ENCODE measurements at places on chromosomes 7 and 10. TPM values are rescaled to one million over a fixed set of nuclear protein-coding genes. Genes with fewer than 3 reads are reported as not detected.

Gene AKR1C4
- polyA plus RNA-seq = 0.10 TPM

Gene ZNF212
- polyA plus RNA-seq = 18.8 TPM

- no peak for DNase-seq
Measured at GRCh38 chr7:18538554-18539250, 43.2 kb downstream of the HDAC9 start.

GRCh38 chr10:18414061-18414460 lies 237.3 kb downstream of the NSUN6 start:
- DNase-seq = no peak

- DNase-seq = peak; percentile 68
Measured at GRCh38 chr10:23341004-23341403, 3.6 kb downstream of the C10orf67 start.

DNA sequence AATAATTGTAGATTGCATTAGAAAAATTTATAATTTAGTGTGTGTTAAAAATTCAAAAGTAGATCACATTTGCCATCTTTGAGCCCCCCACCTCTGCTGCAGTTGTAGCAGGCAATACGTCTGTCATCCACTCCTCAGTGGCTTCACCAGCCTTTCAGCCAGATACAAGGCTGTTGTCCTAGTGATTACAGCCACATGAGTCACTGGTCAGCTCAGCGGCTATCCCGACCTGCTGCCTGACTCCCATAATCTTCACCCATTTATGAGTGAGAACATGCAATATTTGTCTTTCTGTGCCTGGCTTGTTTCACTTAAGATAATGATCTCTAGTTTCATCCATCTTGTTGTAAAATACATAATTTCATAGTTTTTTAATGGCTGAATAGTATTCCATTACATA lies 9.2 kb downstream of the OR2A5 start:
- DNase-seq = no peak

- no peak for DNase-seq
Measured at GRCh38 chr10:101561068-101561915, 26.8 kb downstream of the POLL start.

GRCh38 chr7:117230276-117231046 lies 92.4 kb downstream of the WNT2 start:
- no peak for DNase-seq

Gene CCDC6
- 42.9 TPM for polyA plus RNA-seq

DNA sequence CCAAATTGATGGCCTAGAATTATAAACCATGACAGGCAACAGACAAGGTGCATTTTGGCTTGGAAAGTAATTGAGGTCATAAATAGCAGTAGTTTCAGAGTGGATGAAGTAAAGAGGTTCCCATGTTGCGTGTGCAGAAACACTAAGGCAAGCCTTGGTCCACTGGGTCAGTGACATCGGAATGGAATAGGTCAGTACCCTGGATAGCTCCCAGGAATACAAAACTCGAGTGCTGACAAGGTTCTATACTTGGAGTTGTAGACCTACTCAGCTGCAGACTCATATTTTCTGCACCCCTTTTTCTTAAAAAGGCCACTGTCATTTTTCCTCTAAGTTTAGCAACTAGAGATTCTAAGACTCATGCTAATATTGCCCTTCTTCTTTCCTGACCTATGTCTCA lies 132.8 kb downstream of the DYNC1I1 start:
- DNase-seq = peak; percentile 14

DNA sequence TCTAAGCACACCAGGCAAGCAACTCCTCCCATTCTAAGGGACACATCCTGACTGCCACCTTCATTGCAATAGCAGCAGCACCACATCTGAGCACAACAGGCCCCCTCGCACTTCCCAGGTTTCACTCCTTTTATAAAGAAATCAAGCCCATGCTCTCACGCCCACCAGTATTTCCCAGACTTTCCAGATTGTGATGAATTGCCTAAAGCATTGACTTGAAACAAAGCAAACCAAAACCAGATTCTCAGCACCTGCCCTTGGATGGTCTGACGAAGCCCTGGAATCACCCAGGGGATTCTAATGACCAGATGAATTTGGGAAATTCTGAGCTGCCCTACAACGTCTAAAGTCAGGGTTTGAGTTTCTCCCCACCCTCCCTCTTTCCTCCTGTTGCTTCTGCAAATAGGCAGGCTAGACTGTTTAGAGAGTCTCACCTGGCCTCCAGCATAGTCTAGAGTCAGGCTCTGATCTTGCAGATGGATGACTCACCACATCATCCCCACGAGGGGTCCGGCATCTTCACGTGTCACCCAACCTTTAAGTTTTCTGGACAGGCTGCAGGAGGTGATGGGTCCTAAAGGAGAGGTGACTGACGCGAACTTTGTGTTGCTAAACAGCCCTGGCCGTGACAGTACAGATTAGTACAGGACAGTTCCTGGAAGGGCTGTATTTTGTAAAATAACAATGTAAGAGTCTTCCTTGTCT lies 198.0 kb downstream of the SKIDA1 start:
- DNase-seq = no peak

DNA sequence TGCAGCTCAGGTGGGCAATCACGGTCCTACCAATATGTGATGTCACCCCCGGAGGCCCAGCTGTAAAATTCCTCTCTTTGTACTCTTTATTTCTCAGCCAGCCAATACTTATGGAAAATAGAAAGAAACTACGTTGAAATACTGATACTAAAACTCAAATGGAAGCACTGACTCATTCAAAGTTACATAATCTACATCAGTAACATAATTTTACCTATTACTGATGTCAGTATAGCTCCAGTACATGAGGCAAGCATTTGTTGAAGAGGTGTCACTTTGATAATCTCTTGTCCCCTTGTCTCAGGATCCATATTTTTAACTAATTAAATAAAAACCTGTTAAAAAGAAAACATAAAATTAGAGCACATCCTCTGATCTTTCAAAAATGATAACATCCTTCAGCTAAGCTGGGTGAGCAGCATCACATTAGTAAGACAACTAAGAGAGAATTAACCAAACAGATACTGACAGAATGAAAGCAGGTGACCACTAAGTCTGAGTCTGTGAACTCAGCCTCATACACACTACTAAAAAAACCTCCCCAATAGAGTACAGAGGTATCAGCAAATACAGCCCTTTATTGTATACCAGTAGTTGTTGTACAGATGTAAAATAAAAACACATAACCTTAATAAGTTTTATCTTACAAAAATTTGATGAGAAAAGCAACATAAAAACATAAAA lies 17.6 kb downstream of the SLC25A40 start:
- DNase-seq = no peak

GRCh38 chr7:46449743-46450142 lies 528.7 kb upstream of the IGFBP3 start:
- DNase-seq = no peak

DNA sequence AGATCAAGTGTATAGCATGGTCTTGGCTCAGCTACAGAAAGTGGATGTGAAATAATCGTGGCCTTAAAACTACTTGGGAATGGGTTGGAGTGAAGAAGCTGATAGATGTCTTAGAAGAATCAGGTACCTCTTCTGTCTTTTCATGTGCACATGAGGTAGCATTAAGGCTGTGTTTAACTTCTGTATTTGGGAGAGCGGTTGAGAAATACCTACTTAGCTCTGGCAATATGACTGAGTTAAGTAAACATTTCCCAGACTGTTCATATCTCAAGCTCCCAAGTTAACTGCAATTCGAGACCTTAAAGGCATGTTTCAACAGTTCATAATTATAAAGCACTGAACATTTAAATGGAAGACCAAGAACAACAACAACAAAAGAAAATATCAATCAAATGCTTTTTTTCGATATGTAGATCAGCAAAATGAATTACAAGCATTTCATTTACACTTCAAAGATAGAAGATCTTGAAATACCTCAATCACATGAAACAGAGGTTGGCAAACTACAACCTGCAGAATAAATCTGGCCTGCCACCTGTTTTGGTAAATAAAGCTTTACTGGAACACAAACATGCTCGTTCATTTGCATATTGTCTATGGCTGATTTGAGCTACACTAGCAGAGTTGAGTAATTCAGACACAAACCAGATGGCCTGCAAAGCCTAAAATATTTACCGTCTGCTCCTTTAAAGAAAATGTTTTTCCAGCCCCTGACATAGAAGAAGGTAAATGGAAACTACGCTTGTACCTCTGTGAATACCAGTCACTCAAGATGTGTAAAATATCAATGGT lies 337.1 kb upstream of the GLI3 start:
- no peak for DNase-seq

DNA sequence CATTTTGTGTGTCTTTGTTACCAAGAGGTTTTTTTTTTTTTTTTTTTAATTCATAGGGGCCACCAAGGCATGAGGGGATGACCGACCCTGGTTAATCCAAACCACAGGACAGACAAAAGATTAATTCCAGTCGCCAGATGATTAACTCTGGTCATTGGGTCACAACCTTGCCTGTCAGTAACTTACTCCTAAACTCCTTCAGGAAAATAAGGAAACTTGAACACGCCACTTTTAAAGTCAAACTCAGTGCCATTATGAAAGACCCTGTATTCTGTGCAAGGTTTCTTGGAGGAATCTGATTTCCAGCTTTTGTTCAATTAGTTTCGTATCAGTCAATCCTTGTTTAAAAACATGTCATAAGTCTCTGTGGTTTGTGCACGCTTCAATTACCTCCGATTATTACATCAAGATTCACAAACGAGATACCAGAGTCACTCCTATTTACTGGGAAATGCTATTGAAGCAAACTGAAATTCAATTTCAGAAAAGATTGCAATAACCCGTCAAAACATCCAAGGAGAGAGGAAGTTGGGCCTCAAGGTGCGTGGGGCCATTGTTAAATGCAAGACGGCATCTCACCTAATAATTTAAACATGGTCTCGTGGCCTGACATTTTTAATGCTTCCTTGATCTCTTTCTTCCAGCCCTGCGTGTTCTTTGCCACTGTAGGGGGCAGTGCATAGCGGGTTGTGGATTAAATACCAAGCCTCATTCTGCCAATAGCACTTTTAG lies 44.0 kb downstream of the NRP1 start:
- DNase-seq = no peak

Gene TRAPPC14
- 27.1 TPM for polyA plus RNA-seq

- DNase-seq = peak; percentile 68
Measured at GRCh38 chr7:28953633-28954032, 4.5 kb downstream of the TRIL start.

DNA sequence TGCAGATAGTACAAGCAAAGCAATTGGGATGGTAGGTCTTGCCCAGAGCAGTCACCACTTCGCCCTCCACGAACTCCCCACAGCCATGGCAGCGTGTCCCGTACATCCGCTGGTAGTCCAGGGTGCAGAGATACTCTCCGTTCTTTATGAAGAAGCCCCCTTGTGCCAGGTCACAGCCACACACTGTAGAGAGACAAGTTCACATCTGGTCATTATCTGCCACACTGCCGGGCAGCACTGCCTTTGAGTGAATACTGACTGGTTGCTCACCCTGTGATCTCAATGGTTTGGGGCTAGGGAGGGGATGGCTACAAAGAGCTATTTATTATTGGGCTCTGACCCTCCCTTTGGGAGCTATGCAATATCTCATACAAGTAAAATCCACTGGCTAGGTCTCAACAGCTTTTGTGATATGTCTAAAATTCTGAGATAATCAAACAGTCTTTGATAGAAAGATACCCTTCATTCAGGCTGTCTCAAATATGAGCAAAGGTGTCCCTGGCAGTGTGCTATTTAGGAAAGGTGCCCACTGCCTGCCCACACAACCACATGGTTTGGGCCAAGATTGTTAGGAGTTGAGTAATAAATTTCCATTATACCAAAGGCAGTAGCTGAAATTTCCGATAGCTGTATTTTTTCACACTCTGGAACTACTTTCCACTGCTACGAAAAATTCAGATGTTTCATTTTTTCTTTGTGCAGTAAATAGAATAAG lies 82.5 kb downstream of the ABLIM1 start:
- no peak for DNase-seq

GRCh38 chr10:15106352-15107013 lies 9.3 kb downstream of the RPP38 start:
- peak; percentile 70 for DNase-seq

GRCh38 chr10:22570234-22570633 lies 144.1 kb downstream of the PIP4K2A start:
- no peak for DNase-seq

- no peak for DNase-seq
Measured at GRCh38 chr10:55747244-55747643, 613.8 kb downstream of the ZWINT start.

Gene GPR26
- 0.05 TPM for polyA plus RNA-seq

DNA sequence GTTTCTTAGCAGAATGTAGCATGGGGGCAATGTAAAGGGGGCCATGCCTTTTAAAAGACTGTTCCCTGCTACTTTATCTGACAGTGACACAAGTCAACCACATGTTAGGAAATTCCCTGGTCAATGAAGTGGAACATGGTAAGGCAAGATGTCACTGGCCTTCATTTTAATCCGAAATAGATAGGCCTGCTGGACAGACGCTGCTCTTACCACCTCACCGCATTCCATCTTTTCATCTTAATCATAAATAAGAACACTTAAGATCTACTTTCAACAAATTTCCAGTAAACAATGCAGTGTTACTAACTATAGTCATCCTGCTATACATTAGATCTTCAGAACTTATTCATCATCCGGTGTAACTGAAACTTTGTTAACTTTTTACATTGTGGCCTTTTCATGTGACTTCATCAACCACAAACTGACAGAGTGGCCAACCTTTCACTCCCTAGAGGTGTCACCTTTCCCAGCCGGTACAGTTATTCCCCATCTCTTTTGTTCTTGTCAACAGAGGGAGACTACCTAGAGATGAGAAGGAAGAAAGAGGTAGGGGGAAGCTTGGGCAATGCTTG lies 15.6 kb downstream of the ASB4 start:
- peak; percentile 77 for DNase-seq

DNA sequence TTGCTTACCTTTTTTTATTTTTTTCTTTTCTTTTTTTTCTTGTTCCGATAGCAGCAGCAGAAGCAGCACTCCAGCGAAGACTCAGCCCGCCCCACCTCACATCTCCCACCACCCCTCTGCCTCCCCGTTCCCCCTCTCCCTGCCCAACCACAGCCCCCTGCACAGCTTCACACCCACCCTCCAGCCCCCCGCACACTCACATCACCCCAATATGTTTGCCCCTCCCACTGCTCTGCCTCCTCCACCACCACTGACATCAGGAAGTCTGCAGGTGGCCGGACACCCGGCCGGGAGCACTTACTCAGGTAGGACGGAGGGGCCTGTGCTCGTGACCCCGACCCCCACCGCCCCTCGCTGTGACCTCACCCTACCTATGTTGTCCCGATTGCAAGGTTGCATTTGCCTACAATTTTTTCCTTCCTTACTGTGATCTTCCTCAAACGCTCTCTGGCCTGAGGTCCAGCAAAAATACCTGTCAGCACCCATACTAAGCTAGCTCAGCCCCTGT lies 367.2 kb upstream of the GALNT17 start:
- no peak for DNase-seq

Gene IL6
- not detected for polyA plus RNA-seq

DNA sequence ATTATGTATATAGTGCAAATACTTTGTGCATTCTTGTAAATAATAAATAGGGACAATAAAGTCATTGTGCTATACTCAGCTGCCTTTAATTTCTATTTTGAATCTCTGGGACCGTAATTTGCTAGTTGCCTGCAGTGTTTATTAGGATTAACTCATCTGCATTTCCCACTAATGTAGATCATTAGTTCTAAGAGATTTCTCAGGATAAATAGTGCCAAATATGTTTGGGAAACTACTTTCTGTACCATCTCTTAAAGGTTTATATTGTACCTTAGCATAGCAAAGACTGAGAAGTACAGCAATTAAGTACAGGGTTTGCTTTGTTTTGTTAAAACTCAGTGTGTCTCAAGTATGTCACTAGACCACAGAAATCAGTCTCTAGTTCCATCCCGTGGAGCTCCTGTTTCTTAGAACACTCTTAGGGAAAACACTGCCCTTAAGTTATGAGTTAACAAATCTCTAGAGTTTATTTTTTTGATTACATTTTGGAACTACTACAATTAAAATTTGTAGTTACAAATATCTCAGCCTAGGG lies 26.0 kb downstream of the ADD3 start:
- DNase-seq = no peak

Gene MINDY4
- 12.1 TPM for polyA plus RNA-seq

- no peak for DNase-seq
Measured at GRCh38 chr10:49474901-49475300, 64.0 kb downstream of the ERCC6 start.
